A549 (cell line): ENCODE measurements at places on chromosomes 3 and 15. TPM values are rescaled to one million over a fixed set of nuclear protein-coding genes. Genes with fewer than 3 reads are reported as not detected.

DNA sequence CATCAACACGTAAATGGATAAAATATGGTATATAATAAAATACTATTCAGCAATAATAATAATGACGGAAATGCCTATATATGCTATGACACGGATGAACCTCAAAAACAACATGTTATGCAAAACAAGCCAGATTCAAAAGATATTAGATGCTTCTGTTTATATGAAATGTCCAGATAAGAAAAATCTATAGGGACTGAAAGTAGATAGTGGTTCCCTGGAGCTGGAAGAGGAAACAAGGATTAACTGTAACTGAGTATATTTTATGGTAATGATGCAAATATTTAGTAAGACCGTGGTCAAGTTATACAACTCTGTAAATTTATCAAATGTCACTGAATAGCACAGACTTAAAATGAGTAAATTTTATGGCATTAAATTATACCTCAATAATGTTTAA, 25.8 kb upstream of the WDR49 start:
- DNase-seq, result no peak

The NRROS gene
- not detected in 3 replicates for polyA plus RNA-seq

DNA sequence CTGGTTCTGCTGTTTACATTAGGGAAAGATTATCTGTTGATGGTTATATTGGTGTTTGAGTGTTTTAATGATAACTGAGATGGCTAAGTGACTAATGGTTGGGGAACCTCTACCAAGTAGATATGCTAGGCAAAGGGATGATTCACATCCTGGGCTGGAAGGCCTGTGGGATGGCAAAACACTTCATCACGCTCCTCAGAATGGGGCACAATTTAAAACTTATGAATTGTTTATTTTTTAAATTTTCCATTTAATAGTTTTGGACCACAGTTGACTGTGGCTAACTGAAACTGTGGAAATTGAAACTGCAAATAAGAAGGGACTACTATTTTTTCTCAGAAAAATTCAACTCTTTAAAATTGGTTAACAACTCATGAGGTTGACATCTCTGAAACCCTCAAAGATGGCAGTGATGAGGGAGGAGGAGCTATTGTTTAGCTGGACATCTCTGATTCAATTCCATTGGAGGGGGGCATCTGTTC, 100.5 kb upstream of the ZBED2 start:
- peak; percentile 25 for DNase-seq

DNA sequence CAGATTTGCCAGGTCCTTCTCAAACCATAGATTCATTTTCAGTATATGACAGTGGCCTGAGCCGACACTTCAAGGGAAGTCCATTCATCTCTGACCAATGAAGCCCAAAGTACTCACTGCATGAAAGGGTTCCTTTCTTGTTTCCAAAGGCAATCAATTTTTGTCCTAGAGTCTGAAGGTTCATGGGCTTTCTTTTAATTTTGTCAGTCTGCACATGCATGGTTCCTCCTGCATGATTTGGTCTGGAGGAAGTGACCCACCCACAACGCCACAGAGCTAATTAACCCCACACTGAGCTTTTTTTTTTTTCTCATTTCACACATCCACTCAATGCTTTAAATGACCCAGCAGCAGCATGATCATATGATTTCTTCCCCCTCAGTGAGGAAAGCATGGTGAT, 216.4 kb downstream of the TIGIT start:
- no peak for DNase-seq

- no peak for DNase-seq
These were observed 70.7 kb downstream of the TOP2B start for GRCh38 chr3:25594007-25594502.

- no peak for DNase-seq
These were observed 30.9 kb upstream of the PCSK6 start for GRCh38 chr15:101520395-101520794.

DNA sequence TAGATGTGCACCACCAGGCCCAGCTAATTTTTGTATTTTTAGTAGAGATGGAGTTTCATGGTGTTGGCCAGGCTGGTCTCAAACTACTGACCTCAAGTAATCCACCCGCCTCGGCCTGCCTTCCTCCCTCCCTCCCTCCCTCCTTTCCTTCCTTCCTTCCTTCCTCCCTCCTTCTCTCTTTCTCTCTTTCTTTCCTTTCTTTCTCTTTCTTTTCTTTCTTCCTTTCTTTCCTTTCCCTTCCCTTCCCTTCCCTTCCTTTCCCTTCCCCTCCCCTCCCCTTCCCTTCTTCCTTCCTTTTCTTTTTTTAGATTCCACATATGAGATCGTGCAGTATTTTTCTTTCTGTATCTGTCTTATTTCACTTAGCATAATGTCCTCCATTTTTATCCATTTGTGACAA, 81.3 kb downstream of the FAM81A start:
- no peak for DNase-seq

- DNase-seq, result peak; percentile 6
These were observed 70.1 kb upstream of the GUCA1C start for GRCh38 chr3:109023656-109024254.

DNA sequence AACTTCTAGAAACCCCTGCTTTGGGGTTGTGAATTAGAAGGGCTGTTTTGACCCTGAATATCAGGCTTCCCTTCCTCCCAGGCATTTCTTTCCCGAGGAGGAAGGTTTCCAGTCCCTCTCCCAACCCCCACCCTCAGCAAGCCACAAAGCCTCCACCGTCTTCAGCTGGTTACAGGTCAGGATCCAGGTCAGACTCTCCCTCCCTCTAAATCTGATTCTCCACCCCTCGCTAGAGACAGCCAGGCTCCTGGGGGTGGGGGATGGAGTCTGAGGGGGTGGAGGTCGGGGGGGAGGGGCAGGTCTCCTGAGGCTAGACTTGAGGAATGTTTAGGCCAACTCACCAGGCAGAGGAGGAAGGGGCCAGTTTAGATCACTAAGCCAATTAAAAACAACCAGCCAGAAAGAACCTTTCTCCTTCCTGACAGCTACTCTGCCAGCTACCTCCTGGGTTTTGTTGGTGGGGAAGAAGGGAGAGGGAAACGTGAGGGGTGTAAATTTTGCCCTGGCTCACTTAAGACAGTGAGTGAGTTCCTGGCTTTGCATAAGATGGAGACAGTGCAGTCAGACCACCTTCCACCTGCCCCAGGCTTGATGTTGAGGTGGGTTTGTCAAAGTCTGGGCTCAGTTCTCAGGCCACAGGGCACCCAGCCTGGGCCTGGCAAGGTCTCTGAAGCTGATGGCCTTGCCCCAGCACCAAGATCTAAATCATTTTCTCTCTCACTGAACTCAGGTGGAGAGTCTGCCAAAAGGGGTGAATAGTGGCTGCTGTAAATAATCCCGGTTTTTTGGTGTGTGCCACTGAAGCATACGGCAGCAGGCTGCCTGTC, 19.5 kb downstream of the BMF start:
- DNase-seq, result no peak

- no peak for DNase-seq
These were observed 9.0 kb downstream of the PIK3R4 start for GRCh38 chr3:130737622-130738021.

- no peak for DNase-seq
These were observed 1.1 kb downstream of the FAH start for GRCh38 chr15:80153900-80154299.

DNA sequence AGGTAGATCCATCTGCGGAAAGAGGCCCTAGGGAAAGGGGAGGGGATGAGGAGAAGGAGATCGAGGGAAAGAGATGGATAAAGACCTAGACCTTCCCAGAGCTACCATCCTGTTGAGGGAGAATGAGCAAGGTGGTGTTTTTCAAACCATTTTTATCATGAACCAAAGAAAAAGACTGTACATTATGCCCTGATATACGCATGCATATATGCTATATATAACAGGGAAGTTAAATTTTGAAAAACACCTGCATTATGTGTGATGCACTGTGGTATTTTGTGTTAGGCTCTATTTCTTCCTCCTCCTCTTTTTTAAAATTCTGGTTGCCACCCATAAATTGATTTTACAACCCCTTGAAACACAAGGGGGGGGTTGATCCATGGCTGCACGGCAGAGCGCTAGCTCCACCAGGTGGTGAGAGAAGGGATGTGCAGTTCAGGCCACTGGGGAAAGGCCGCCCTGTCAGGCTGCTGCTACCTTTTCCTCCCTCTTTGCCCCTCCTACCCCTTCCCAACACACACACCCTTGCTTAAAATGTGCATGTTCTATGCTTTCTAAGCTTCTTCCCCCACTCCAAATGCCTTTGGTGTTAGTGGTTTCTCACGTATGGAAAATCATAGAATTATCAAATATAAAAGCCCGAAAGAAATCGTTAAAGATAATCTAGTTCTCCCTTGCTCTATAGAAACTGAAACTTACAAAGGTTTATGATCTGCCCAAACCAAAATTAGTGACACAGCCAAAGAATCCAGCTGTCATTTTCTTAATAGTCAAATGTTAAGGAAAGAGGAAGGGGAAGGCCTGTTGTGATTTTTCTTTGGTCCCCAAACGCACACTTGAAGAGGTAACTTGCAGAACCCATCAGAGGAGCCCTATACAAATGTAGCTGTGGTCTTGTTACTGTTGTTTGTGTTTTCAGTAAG, 262.0 kb upstream of the UMPS start:
- DNase-seq, result peak; percentile 44

GRCh38 chr15:66842710-66843441, 140.8 kb downstream of the SMAD6 start:
- peak; percentile 67 for DNase-seq

DNA sequence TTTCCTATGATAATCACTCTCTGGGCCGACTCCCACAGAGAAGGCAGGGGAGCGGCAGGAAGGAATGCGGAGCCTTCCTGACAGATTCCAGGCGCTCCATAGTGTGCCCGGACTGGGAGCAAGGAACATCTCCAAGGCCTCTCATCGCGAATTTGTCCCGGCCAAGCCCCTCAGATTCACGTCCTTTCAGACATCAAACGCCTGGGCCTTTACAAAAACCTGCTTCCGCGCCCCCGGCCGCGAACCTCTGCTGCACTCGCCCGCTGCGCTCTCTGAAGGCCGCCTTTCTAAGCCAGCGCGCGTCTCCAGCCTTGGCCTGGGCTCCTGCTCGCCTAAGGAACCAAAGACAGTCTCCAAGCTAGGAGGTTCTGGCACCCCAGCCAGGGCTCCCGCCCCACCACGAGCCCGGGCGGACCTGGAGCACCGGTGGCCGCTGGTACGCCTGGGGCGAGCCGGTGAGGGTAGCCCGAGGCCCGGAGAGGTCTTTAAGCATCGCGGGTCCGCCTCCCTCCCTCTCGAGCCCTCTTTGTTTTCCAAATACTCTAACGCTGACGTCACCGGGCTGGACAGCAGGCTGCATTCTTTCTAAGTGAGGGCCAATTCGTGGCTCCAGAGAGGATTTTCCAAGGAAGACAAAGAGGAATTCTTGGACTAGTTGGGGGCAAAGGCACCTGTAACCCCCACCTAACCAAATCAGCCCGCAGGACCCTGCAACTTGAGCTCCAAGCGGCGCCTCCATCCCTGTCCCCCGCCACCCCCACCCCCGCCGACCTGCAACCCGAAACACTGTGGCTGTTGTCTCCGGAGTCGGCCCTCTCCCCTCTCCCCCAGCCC, 759 bp downstream of the AMOTL2 start:
- peak; percentile 74 for DNase-seq

DNA sequence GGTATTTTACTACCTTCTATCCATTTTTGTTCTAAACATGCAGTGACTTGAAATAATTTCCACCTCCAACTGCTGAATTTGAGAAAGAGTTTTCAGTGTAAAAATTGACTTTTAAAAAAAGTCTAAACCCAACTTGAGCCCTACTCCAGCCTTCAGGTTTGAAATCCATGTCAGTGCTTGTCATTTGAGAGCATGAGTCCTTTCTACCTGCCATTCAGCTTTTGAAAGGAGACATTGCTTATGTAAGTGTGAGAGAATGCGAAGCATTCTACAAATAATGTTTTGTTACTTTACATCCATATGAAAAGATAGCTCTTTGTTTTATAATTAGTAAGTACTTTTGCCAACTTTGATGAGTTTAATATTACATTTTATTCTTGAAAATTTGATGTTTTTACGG, 329.2 kb downstream of the PTPRG start:
- DNase-seq, result no peak

The RAB6B gene
- polyA plus RNA-seq, result 2.4 to 3.4 TPM (median 2.6 TPM) in 3 replicates

The GOLGA8Q gene
- 0.12 to 0.36 TPM (median 0.25 TPM) in 3 replicates for polyA plus RNA-seq

The TRAK1 gene
- polyA plus RNA-seq, result 10.3 to 12.9 TPM (median 12.2 TPM) in 3 replicates

GRCh38 chr3:46866720-46867549, 3.7 kb upstream of the MYL3 start:
- DNase-seq, result peak; percentile 51

DNA sequence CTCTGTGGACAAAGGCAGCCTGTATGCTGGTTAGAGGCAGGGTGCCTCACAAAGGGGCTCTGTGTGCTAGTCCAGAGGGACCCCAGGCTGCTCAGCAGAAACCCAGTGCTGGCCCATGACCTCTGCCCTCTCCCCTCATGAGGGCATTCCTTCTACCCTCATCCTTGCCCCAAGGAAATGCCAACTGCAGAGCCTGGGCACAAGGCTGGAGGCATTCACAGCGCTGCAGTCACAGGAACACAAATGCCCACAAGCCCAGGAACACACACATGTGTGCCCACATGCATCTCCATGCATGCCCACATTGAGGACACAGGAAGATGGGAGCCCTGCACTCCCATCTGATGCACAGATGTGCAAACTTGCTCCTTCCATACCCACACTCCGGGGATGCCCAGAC, 3.8 kb downstream of the INKA1 start:
- no peak for DNase-seq

- no peak for DNase-seq
These were observed 1.2 kb upstream of the TCAIM start for GRCh38 chr3:44337248-44337785.

DNA sequence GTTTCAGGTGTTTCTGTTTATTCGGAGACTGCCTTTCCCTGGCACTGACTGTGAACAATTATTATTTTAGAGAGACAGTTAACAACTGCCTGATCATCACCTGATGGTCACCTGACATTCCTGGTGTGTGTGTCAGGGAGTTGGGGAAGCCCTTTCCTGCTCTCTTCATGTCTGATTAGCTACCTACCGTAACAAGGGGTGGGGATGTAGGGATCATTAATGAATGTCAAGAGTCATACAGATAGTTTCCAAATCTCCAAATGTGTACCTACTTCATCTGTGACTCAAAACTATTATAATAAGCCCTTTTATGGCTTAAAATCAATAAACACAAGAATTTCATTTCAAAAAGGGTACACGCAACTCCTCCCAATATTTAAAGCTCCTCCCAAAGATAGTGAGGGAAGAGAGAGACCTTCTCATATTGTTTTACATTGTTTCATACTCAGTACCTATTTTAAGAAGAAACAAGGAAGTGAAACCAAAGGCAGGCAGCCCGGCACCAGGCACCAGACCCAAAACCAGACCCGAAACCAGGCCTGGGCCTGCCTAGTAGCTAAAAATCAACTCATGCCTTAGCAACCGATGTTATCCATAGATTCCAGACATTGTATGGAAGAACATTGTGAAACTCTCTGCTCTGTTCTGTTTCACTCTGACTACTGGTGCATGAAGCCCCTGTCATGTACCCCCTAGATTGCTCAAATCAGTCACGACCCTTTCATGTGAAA, 844.9 kb upstream of the ALCAM start:
- no peak for DNase-seq

The FBN1 gene
- polyA plus RNA-seq, result 6.3 to 7.4 TPM (median 6.5 TPM) in 3 replicates

- DNase-seq, result no peak
These were observed 135.6 kb upstream of the ABI3BP start for GRCh38 chr3:101128786-101129185.

The NR2E3 gene
- 0.13 to 0.28 TPM (median 0.17 TPM) in 3 replicates for polyA plus RNA-seq

The ARRDC4 gene
- 0.15 to 0.20 TPM (median 0.19 TPM) in 3 replicates for polyA plus RNA-seq
